ENCODE measurements at places on chromosomes 16 and 17.
A peak's percentile ranks its signal among the peaks of the same experiment; 100 is the strongest.

GRCh38 chr16:69003500-69003899, 102.0 kb upstream of the HAS3 start:
- no peak for DNase-seq

DNA sequence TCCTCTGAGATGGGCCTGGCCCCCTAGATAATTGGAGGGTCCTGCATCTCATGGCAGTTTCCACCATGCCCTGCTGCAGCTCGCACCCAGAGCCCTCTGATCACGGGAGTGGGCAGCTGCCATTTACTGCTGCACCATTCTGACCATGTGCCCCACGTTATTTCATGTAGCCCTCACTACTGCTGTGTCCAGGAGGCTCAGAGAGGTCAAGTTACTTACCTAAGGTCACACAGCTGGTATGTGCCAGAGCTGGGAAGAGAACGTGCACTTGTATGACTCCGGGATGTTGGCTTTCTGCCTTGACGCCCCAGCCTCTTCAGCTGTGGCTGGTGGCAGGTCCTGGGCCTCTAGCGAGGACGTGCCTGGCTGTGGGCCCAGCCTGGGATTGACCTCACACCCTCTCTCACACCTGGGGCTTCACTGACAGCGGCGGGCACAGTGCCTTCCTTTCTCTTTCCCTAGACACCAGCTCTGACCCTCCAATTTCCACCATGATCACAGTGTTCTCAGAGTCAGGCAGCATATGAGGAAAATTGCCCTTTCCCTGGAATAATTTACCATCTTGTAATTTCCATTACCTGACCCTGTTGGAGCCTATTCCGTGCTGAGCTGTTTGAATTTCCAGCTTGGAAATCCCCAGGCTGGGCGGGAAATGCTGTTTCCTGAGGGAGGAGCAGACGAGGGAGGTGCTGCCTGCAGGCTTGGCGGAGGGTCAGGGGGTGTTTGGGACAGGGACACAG, 18.5 kb upstream of the DOC2B start:
- no peak for DNase-seq

GRCh38 chr16:88194397-88195268, 188.1 kb upstream of the ZNF469 start:
- peak; percentile 53 for DNase-seq

DNA sequence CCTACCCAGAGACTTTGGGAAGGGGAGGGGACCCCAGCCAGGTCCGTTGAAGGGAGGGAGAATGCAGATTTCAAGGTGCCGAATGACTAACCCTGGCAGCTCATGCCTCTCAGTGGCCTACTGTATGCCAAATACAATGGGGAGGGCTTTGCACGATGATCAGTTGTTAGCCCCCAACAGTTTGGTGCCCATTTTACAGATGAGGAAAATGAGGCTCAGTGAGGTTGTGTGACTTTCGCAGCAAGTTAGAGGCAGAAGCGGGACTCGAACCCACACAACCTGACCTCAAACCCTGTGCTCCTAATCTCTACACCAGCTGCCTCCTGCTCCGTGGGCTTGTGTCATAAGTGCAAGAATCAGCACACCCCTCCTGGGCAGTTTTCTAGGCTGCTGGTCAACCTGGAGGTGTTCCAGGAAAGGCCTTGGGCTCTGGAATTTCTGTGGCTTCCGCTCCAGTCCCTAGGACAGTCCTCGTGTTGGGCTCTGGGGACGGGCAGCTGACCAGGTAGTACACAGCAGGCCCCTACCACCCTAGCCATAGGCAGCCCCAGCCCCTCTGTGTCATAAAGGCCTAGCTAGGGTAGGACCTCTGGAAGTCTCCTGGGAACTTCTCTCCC, 11.9 kb upstream of the NAGPA start:
- DNase-seq = no peak

DNA sequence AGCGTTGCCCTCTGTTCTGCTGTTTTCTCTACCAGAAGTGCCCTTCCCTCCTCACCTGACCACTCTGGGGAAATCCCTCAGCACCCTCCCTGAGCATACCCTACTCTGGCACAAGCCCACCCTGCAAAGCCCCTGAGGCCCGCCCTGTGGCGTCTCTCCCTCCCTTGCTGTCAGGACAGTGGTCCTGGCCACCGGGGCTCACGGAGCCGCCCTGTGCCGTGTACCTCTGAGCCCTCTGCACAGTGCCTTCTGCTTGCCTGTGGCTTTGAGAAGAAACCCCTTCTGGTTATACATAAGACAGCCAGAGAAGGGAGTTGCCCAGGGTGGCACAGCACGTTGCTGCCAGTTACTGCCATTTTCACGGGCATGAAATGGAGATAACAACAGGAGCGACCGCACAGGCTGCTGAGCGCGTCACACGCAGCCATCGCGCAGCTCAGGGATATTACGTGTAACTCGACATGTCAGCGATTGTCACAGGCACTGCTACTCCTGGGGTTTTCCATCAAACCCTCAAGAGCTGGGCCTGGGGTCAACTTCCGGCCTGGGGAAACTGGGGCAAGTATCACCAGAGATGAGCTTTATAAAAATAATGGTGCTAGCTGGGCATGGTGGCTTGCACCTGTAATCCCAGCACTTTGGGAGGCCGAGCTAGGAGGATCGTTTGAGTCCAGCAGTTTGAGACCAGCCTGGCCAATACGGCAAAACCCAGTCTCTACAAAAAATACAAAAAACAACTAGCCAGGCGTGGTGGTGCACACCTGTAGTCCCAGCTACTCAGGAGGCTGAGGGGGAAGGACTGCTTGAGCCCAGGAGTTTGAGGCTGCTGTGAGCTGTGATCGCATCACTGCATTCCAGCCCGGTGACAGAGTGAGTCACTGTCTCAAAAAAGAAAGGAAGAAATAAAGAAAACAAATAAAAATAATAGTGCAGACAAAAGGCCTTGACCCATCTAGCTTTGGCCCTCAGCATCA, 14.8 kb downstream of the SCGB1C2 start:
- DNase-seq = no peak

DNA sequence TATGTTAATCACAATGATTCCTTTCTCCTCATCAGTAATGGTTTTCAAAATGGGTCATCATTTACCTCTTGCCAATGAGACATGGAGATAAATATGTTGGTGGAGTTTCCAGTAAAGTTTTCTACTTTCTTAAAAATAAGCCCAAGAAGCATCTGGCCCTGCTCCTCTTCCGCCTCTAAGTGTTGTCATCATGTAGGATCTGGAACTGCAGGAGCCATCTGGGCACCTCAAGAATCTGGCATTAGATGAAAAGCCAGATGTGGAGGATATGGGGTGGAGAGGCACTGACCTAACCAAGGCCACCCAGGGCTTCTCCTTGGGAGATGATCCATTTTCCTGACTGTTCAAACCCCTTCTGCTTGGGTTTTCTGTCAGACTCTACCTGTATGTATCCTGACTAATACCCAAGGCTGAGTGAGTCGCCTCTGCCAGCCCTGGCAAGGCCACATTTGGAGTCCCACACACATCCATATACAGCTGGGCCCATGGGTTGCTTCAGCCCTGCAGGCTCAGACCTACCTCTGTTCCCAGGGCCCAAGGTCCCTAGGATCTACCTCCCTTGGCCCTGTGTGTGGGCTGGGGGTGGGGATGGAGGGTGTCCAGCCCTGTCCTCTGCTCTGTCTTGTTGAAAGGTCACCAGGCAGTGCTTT, 24.6 kb downstream of the CCDC182 start:
- no peak for DNase-seq
